ENCODE measurements at places on chromosomes 12 and 14.

GRCh38 chr14:51211149-51211548, 28.9 kb upstream of the TMX1 start:
- DNase-seq, result peak; percentile 45

DNA sequence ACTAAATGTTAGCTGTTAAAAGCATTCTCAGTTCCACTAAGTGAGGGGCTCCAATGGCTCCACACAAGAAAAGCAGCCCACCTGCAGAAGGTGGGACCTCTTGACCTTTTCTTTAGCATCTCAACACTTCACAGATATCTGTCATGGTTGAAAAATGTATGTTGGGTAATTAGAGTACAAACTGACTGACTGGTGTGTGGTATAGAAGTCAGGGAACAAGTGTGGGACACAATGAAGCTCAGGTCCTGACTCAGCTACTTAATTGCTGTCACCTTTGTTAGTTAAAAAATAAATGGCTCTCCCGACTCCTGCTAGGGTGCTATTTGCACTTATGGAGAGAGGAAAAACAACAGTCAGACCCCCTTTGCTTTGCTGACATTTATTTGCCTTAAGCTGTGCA, 299.0 kb downstream of the TTC6 start:
- no peak for DNase-seq

DNA sequence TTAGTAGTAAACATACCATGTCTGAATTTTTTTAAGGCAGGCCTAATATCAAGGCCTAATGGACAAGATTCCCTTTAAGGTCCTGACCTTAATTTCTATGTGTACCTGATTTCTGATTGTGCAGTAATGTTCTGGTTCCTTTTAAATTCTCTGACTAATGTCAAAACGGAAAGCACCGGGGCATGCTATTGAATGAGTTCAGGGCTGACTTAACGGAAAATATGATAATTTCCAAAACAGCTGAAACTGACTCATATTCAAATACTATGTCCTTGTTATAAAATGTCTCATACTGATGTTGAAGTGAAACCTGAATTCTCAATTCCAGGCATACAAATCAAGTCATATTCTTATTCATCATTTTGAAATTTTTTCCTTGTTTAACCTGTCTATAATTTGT, 6.7 kb downstream of the TAS2R43 start:
- DNase-seq, result no peak

GRCh38 chr12:62787023-62787422, 147.9 kb downstream of the PPM1H start:
- DNase-seq, result no peak

DNA sequence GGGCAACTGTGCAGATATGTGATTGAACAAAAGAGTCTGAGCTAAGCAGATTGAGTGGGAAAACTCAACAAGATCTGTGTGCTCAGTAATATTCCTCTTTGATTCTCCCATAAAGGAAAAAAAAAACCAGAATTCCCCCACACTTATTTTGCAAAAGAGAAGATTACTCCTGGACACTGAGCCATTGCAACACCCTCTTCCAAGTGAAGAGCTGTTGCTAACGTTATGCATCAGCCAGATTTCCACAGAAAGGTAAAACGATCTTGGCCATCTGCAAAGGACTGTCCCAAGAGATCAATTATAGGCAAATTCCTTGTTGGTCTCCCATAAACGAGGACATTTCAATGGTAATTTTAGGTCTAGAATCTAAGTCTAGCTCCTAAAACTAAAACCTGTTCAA, 587.7 kb downstream of the C12orf50 start:
- DNase-seq, result no peak

GRCh38 chr12:57934819-57935218, 6.5 kb upstream of the ATP23 start:
- no peak for DNase-seq

DNA sequence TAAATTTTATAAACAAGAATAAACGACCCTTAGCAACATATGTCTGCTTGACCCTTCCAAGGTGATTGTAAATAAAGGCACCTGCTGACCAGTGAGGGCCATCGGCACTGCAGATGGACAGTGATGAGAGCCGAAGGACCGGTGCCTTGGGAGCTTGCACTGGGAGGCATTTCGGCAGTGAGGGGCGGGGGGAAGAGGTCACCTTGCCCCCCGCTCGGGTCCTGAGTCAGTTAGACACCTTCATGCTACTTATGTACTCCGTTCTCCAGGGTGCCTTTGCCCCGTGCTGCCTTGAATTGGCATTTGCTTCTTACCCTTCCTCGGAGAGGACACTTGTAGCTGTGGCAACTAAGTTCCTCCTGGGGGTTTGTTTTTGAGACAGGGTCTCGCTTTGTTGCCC, 23.0 kb downstream of the MMAB start:
- DNase-seq, result no peak

DNA sequence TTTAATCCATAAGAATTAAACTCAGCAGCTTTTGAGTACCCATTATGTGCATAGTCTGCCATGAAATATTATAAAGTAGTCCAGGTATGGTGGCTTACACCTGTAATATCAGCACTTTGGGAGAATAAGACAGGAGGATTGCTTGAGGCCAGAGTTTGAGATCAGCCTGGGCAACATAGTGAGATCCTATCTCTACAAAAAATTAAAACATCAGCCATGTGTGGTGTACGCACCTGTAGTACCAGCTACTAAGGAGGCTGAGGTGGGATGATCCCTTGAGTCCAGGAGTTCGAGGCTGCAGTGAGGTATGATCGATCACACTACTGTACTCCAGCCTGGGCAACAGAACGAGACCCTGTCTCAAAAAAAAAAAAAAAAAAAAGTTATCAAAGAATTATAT, 15.3 kb downstream of the MARK3 start:
- no peak for DNase-seq

DNA sequence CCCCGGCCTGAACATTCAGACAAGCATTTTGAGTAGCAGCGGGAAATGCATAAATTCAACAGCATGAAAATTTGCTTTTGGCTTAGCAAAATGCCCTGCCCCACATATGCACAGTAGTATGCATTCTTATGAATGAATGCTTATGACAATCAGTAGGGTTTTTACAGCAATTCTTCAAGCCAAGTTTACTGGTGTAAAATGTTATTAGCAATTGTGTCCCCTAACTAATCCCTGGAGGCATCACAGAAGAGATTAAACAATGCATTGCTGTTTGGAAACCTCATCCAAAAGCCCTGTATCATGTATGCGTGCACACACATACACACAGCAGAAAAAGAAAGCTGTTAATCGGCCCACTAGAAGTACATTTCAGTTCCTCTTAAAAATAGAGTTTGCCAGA, 406.5 kb downstream of the LRIG3 start:
- no peak for DNase-seq

GRCh38 chr12:107311682-107312081, 218.3 kb upstream of the CRY1 start:
- DNase-seq, result no peak

GRCh38 chr12:18332173-18332572, 70.9 kb downstream of the PIK3C2G start:
- DNase-seq, result no peak

- no peak for DNase-seq
Measured at GRCh38 chr12:19038209-19038608, 91.3 kb upstream of the PLEKHA5 start.

DNA sequence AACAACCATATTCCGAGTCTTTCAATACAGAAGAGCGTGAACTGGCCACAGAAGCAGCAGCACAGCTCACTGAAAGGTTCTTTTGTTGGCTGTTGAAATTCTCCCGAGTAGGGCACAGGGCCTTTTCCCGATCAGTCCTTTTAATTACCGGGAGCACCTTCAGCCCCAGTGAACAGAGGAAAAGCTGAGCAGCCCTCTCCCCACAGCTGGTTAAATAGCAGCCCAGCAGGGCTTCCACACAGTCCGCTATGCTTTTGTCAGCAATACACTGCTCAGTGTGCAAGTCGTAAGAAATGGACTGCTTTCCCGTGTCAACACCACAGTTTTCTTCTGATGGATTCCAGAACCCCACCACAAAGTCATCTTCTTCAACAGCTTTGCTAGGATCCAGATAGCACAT, 61.3 kb downstream of the DICER1 start:
- DNase-seq, result no peak

GRCh38 chr14:35285168-35286002, 6.8 kb upstream of the PSMA6 start:
- no peak for DNase-seq

- DNase-seq, result no peak
Measured at GRCh38 chr14:102970496-102970895, 48.0 kb downstream of the AMN start.

DNA sequence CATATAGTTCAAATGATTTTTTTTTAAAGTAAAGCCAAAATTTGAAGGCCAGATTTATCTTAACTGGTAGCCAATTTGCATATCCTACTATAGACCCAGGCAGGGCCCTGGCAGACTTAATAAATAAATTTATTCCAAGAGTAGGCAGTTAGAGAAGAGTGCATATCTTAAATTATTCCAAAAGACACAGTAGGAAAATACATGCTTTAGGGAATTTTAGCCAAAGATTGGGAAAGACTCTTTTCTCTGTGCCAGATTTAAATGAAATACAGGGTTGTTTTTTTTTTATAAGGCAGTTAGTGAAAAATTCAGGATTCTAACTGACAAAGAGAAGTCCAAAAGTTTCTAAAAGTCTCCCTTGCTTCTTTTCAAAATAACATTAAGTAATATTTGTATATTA, 65.5 kb downstream of the ST8SIA1 start:
- DNase-seq, result no peak

DNA sequence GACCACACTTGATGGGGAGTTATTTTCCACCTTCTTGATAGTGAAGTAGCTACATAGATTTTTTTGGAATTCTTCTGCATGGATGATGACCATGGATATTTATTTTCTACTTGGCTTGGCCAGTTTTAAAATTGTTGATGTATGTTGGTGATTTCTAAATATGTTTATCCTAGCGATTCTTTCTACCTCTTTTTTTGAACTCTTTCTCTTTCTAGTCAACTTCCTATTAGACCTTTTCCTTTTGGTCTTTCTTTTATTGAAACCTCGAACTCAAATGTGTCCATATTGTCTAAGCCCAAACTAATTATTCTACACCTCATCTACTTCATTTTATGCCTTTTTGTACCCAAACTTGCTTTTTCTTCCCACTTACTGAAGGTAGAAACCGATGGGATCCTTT, 37.0 kb downstream of the CCDC91 start:
- no peak for DNase-seq

DNA sequence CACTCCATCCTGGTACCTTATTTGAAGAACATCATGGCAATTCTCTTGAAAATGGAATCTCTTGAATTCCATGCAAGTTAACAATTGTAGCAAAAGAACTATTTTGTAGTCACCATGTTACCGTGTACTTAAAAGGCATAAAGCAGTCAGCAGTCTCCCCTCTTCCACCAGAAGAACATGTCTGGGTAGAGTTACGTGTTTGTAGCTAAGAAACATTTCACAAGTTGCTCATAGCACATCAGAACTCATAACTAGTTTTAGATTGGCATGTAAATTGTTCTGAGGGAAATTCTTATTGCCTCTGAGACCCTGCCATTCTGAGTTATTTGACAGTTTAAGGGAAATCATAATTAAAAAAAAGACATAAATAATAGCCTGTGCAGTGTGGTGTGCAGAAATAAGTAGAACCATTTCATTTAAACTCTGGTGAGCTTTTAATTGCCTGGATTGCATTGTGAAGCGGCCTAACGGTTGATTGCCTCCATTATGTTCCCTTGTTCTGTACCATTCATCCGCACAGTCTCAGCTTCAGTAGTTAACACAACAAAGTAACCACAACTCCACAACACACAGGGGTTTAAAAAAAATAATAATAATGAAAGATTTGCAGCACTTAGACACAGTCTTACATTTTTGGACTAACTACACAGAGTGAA, 2.6 kb downstream of the LMO3 start:
- no peak for DNase-seq

DNA sequence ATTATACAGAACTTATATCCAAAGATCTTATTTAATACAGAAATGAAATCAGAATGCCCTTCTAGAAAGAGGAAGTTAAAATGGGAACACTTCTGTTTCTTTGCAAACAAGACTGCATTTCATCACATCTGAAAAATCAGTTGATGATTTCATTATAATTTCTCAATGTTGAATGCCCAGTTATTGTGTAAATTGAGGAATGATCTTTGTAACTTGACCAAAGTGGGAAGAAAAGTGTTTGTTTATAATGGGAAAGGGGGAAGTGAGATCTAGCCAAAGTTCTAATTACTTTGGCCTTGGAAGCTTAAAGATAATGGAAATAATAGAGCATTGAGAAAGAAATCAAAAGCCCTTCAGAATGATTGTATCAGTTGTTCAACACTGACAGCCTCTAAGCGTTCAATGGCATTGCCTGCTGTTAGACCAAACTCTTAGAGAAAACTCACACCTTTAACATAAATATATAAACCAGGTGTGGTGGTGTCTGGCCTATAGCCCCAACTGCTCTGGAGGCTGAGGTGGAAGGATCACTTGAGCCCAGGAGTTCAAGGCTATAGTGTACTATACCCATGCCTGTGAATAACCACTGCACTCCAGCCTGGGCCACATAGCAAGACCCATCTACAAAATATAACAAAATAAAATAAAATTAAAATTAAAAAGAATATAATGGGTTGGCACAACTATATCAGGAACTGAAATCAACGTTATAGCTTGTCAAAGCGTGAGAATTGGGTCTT, 9.9 kb upstream of the LYZ start:
- DNase-seq, result no peak

GRCh38 chr14:101242442-101243385, 318.6 kb upstream of the DIO3 start:
- DNase-seq, result no peak

DNA sequence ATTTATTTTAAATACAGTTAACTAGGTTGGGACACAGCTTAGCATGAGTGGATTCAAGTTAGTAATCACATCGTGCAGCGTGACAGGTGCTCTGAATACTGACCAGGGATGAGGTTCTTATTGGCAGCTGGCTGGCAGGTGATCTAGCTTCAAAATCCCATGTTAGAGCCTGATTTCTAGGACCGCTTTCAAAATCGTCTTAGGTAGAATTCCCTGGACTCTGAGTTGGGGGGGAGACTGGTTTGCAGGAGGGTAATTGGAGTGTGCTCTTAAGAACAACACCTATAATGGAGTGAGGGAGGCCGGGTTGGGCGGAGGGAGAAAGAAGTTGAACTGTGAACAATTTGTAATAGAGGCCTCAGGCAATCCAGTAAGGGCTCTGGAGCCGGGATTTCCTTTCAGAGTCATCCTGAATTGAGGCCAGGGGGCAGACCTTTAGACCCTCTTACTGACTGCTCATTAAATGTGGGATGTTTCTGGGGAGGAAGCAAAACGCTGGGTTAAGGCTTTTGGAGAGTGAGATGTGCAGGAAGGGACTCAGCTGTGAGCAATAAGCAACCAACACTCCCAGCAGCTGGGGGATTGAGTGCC, 874 bp upstream of the YARS2 start:
- DNase-seq, result no peak

GRCh38 chr12:96197503-96198272, 3.5 kb downstream of the ELK3 start:
- no peak for DNase-seq

- no peak for DNase-seq
Measured at GRCh38 chr12:43028826-43029225, 439.3 kb upstream of the PRICKLE1 start.

GRCh38 chr14:67575684-67576083, 24.4 kb downstream of the PIGH start:
- no peak for DNase-seq
